ENCODE measurements at places on chromosomes 7 and 10.

- DNase-seq, result no peak
These were observed 186.9 kb upstream of the MGMT start for GRCh38 chr10:129280155-129280502.

DNA sequence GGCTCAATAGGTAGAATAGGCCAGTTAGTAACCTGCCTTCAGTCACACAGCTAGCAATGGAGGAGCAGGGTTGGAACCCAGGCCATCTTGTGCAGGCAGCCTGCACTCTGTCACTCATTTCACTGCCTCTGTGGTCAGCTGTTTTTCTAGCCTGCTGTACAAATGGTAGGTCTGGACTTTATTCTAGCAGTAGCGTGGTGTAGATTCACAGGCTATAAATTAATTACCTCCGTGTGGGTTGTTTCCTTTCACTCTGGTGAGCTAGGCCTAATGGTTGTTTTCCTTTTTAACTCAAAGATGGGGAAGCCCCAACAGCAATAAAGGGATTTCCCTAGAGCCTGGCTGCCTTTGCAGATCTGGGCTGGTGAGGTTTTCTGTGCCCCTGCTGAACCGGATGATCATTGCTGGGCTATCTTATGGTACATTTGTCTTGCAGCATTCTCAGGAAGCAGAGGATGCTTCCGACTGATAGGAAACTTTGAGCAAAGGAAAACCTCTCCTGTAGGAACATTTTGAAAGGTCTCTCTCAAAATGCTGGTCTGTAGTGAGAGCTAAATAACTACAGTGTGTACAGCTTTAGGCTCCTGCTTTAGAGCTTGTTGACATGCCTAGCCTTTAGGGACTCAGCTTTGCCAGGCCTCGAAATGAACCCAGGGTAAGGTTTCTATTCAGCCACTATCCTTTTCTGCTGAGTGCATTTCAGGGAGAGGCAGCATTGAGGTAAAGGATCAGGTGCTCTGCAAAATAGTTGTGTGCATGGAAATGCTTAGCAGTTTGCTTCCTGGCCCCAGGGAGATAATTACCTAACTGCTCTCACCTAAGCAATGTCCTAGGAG lies 157.4 kb downstream of the ST7 start:
- DNase-seq, result no peak

DNA sequence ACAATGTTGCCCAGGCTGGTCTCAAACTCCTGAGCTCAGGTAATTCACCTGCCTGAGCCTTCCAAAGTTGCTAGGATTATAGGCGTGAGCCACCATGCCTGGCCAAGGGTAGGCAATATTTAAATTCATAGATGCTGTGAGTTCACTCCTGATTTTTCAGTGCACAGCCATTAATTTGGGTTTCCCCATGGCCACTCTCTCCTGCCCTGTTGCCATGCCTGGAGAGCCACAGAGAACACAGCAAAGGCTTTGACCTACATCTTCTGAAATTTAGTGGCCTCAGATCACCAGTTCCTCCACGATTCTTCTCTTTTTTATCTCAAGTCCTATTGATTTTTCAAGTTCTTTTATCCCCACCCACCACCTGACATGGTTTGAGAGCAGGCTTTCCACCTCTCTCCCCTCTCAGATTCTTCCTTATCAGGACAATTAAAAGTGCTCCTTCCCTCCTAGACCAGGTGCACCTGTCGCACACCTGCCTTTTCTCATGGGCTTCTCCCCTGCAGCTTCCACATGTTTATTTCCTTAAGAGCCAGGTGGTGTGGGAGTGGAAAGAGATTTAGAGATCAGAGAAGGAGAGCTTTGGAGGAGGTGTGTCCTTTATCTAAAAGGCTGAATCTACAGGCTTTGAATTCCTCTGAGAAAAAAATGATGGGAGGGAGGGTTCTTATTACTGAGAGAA lies 123.8 kb downstream of the ADRA2A start:
- no peak for DNase-seq

- DNase-seq, result no peak
These were observed 297.4 kb upstream of the NEBL start for GRCh38 chr10:21194510-21194993.

DNA sequence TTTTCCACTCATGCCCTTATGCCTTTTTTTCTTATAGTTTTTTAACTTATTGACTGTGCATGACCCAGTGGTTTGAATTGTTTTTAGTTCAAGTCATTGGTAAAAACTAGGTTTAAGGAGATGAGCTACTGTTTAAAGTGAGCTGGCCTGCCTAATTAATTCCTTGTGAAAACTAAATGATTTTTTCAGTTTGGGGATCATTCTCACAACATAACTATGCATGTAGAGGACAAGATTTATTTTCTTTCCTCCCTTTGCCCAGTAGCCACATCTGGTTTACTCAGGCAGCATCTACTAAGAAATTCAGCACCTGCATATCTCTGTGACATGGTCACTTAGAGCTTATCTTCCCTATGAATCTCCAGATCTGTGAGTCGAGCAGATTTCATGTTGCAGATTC lies 1.7 kb downstream of the ADO start:
- DNase-seq, result no peak

DNA sequence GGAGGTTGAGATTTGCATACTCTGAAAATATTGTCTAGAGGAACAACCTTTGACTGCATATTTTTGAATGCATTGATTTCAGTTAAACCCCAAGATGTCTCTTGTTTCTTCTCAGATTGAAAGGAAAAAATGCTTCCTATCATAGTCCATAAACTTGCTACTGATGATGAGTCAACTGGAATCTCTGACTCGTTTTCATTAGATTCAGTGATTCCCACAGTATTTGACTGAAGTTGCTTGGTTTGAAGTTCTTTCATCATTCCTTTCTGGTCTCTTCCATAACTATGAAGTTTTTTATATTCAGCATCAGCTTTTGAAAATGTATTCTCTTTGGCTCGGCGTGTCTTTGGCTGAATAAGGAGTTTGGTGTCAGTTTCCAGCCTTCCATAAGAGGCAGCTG lies 10.7 kb downstream of the PEX1 start:
- DNase-seq, result no peak

DNA sequence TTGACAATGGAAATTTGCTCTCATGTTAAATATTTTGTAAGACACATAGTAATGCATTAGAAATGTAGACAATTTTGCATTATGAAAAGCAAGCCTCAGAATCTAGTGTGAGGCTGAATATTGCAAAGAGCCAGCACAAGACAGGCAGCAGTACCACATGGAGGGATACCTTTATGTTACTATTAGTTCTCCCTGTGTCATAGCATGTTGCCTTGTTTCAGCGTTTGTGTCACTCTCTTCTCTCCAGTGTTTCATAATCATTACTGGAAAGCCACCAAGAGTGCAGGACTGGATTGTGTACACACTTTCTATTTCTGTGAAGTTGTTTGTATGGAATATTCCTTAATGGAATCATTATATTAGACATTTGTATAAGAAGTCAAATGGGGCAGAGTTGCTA lies 8.5 kb downstream of the AHR start:
- no peak for DNase-seq
